ENCODE measurements at places on chromosomes 3 and 15.
A peak's percentile ranks its signal among the peaks of the same experiment; 100 is the strongest.

DNA sequence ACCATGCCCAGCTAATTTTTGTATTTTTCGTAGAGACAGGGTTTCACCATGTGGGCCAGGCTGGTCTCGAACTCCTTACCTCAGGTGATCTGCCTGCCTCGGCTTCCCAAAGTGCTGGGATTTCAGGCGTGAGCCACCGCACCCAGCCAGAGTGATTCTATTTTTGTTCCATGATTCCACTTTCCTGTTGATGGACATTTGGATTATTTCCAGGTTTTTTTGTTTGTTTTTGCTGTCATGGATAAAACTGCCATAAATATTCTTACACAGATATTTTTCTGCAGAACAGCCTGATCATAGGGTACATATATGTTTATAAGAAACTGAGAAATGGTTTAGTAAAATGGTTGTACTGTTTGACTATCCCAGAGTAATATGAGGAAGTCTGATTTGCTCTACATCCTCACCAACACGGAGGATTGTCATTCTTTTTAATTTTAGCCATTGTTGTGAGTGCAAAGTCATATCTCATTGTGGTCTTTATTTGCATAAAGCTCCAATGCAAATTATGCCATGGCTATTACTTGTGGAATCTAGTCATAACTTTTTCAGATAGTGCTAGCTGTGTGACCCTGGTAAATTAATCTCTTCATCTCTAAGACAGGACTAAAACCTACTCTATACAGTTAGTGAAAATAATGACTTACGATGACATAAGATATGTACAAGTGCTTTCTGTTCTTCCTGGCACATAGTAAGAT, 42.7 kb downstream of the MAP6D1 start:
- no peak for DNase-seq

- peak; percentile 34 for DNase-seq
Measured at GRCh38 chr15:89361451-89362202, 27.0 kb upstream of the POLG start.

DNA sequence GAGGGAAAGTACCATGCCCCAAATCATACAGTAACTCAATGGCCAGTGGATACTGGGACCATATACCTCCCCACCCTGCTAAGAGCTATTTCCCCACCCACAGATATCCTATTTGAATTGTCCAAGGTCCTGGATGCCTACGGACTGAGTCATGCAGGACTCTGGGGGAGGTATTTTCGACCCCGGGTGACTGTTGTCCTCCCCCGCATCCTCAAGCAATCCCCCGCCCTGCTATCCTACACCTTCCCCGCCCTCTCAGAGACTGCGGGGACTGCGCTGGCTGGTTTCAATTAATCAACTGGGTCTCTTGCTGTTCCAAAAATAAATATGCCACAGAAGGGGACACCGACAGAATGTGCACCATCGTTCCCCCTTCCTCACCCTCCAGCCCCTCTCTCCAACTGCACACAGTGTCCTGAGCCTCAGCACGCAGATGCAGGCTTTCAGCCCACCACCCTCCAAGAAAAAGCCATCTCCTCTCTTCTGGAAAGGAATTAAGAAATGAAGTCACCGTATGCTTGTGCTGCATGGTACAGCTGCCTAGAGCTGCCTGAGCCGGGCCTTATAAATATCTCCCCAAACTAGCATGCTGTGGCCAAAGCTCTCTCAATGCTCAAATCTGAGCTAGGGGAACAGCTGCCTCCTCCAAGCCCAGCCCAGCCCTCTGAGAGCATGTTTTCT, 8.1 kb downstream of the CAV3 start:
- DNase-seq = peak; percentile 65

GRCh38 chr15:57654153-57654852, 52.2 kb upstream of the POLR2M start:
- no peak for DNase-seq

GRCh38 chr3:170766823-170767575, 103.0 kb downstream of the RPL22L1 start:
- DNase-seq = no peak
